Esophagus squamous epithelium (tissue), 5 donors: ENCODE measurements at places on chromosomes 16 and 17.

GRCh38 chr16:27110524-27110896, 43.8 kb downstream of the C16orf82 start:
- DNase-seq: no peak

DNA sequence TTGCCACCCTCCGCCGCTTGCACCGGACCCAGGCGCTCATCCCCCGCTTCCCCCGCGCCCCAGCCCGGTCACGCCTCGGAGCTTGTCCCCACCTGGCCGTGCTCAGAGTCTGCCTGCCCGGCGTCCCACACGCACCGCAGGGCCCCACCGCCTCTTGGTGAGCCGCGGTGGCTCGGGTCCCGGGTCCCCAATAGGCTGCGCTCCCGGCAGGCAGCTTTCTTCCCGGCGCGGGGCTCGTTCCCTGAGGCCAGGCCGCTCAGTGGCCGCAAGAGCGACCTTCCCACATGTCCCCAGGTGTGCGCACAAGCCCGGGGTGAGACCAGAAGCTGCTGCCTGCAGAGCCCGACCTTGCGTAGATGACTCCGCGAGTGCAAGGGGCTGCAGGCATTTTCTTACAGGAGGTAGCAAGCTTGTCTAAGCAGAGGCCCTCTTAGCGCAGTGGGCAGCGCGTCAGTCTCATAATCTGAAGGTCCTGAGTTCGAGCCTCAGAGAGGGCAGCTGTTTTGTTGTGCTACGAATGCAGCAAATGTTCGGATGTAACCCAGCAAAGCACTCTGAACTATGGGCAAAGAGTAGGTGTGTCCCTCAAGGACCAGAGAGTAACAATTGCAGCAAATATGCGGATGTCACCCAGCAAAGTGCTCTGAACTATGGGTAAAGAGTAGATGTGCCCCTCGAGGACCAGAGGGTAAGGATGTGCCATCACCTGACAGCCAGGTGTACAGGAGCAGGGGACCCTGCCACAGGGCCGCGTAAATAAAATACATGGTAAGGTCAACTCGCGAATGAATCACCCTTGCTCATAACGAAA, 15.6 kb downstream of the TLE7 start:
- DNase-seq: no peak

- DNase-seq: no peak
Measured at GRCh38 chr17:77737442-77738265, 220.8 kb upstream of the TNRC6C start.

- DNase-seq: no peak
Measured at GRCh38 chr16:89413811-89414585, 76.4 kb downstream of the ANKRD11 start.

GRCh38 chr16:84604477-84605013, 13.3 kb downstream of the COTL1 start:
- no peak for DNase-seq

DNA sequence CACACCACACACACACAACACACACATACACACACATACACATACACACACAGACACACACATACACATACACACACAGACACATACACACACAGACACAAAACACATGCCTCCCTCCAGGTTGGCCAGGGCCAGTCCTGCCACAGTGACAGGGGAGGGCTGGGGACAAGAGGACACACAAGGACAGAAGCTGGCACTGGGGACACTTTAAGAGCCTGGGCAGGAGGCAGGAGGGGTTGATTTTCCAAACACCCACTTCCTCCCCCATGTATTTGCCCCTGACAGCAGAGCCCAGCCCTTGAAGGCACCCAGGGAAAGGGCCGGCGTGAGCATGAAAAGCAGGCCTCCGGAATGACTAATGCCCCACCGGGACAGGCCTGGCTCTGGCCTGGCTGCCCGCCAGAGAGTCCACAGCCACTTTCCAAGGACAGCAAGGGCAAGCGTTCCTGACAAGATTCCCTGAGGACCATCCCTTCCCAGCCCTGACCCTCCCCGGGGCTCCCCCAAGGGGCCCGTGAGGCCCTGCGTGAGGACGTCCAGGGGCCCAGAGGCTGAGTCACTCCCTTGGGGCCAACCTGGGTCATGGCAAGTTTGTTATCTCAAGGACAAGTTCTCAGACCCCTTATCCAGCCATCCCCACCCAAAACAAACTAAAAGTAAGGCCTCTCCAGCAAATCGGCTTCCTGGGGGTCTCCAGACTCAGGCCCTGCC, 235.6 kb downstream of the ZNF423 start:
- DNase-seq: no peak
